Motor neuron (in vitro differentiated cells): ENCODE measurements at places on chromosomes 5 and 9. TPM values are rescaled to one million over a fixed set of nuclear protein-coding genes. Genes with fewer than 3 reads are reported as not detected.
A peak's percentile ranks its signal among the peaks of the same experiment; 100 is the strongest.

The OTP gene
- total RNA-seq: 0.26 and 1.1 TPM in 2 replicates

The TRPM3 gene
- 0.27 and 0.56 TPM in 2 replicates for total RNA-seq

The CRHBP gene
- total RNA-seq: 0.43 and 0.66 TPM in 2 replicates

The IL4 gene
- total RNA-seq: not detected in 2 replicates

The HNRNPA0 gene
- total RNA-seq: 26.0 and 29.8 TPM in 2 replicates

DNA sequence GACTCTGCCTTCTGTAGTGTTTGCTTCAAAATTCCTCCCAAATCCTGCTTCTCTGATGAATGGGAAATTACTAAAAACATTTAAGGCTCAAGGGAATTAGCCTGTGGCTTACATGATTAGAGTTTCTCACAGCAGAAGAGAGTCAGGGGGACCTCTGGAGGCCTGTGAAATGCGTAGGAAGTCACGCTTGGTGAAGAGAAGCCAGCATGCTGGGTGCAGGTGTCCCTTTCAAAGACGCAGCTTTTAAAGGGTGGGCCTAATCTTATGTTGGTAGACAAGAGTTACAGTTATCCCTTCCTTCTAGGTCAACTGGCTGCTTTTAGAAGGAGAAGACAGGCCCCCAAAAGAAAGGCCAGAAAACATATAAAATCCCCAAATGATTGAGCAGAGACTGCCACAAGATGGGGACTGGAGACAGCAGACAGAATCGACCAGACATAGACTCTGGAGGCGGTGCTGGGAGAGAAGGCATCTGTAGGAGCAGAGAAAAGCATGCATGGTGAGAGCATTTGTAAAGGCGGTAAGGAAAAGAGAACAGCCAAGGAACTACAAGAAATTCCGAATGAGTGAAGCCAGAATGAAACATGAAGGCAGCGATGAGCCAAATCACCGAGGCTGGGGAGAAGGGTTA, 42.3 kb downstream of the B4GALT1 start:
- no peak for ATAC-seq

- no peak for ATAC-seq
These were observed 197.4 kb upstream of the IL12B start for GRCh38 chr5:159527546-159528254.

DNA sequence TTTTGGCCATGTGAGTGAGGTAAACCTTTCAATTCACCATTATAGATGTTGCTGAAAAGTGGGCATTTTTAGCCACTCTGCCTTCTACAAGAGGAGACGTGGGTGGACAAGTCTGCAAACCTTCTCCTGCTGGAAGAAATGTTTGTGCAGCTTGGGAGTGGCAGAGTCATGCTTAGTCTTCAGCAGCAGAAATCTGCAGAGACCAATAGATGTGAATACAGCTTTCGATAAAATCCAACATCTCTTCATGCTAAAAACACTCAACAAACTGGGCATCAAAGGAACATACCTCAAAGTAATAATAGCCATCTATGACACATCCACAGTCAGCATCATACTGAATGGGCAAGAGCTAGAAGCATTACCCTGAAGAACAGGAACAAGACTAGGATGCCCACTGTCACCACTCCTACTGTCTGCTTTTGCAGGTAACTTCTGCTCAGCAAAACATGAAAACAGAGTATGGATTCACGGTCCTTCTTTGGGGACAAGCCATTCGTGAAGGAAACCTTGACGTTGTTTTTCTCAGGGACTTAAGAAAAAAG, 91.3 kb downstream of the RALGPS1 start:
- no peak for ATAC-seq

DNA sequence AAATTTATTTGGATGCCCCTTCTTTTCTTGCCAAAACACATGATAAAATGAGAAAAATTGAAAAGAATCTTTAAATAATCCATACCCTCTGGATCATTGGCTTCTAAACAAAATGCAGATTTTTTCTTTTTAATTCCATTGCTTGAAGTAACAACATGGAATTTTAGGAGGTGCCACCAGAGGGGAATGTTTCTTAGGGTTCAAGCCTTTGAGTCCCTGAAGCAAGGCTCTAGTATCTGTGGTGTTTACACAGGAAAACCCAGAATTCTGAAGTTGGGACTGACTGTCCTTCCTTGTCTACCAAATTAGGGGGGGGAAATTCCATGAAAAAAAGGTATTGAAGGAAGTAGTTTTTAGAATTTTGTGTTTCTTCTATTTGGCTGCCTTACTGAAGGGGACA, 69.4 kb downstream of the LMNB1 start:
- peak; percentile 52 for ATAC-seq

DNA sequence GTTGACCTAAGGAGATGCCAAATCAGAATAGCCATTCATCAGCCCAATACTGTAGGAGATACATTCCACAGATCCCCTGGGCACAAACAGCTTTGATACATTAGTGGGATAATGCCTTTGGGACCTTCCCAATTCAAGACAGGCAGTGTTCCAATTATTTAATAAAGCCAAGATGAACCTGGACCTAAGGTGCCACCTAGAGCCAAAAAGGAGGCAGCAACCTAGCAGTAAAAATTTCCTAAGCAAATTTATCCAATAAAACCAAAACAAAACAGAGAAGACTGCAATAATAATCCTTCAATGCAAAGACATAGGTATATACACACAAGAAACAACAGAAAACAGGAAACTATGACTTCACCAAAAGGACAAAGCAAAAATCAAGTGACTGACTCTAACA, 253.0 kb downstream of the HINT1 start:
- ATAC-seq: no peak

DNA sequence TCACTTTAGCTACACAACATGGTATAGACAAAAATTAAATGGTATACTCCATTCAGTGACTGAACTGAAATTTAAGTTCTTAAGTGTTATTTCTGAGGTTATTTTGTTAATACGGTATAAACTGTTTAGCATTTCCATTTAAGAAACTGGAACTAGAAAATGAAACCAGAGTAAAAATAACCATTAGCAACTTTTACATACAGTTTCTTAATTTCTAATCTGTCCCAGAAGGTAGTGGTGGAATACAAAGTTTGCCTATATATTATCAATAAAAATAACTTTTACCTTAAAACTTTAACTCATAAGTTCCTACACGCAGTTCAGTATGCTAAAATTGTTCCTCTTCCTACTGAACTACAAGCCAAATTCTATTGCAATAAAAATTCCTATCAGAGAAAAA, 10.3 kb downstream of the GOLPH3 start:
- no peak for ATAC-seq

GRCh38 chr5:176152930-176153311, 85.3 kb upstream of the SIMC1 start:
- ATAC-seq: no peak

- no peak for ATAC-seq
These were observed 13.1 kb downstream of the TMOD1 start for GRCh38 chr9:97514531-97514930.

DNA sequence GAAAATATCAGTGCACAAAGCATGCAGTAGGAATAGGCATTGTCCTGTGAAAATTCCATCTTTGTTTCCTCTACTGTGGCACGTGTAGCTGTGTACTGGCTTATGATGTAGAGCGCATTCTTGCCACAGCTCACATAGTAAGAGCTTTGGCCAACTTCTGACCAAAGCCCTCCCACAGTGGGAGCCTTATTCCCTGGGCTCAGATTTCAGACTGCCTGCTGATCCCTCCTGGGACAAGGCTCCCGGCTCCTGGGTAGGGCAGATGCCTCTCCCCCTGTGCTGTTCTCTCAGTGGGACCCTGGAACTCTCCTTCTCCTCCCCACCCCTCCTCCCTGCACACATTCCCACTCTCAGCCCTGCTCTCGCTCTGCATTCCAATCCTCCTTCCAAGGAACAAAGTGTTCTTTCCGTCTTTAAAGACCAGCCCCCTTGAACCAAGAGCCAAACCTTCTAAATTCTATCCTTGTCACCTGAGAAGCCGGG, 17.5 kb downstream of the LCP2 start:
- ATAC-seq: peak; percentile 17

- no peak for ATAC-seq
These were observed 122.4 kb upstream of the NMUR2 start for GRCh38 chr5:152527358-152528052.

DNA sequence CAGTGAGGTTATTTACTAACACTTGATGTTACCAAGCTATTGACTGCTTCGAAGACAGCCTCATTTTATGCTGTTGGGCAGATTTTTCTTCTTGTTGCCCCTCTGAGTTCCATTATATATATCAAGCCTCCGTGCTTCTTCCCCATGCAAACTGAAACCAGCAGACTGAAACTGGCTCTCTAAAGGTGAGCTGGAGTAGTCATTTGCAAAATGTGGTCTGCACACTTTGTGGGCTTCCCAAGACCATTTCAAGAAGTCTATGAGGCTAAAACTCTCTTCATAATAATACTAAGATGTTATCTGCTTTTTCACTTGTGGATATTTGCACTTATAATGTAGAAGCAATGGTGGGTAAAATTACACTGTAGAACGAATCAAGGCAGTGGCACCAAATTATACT, 13.9 kb downstream of the SLC36A1 start:
- ATAC-seq: no peak

DNA sequence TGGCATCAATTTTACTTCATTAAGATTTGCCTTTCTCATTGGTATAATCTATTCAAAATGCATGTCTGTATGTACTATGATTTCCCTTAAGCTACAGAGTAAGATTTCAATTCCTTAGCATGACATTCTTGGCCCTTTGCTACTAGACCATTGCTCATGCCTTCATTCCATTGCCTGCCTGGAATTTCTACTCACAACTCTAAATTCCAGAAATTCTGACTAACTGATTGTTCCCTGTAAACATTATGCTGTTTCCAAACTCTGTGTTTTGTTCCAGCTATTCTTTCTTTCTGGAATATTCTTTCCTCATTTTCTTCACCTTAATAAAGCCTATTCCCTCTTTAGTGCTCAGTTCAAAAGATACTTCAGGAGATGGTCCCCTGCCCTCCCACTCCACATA, 568.8 kb upstream of the SEMA6A start:
- no peak for ATAC-seq

DNA sequence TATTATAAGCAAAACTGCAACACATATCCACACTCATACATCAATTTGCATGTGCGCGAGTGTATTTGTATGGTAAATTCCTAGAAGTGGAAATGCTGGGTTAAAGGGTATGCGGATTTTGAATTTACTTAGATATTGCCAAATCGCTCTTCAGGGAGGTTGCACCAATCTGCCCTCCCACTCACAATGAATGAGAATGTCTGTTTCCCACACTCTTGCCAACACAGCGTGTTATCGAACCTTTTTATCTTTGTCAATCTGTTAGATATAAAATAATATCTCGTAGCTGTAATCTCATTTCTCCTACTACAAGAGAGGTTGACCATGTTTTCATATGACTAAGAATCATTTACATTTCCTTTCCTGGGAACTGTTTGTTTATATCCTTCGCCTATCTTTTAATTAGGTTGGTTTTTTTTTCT, 35.7 kb downstream of the LHX2 start:
- no peak for ATAC-seq

- ATAC-seq: no peak
These were observed 1.9 kb upstream of the RGS14 start for GRCh38 chr5:177355868-177356168.
